ENCODE measurements at places on chromosomes 4 and X. TPM values are rescaled to one million over a fixed set of nuclear protein-coding genes. Genes with fewer than 3 reads are reported as not detected.

DNA sequence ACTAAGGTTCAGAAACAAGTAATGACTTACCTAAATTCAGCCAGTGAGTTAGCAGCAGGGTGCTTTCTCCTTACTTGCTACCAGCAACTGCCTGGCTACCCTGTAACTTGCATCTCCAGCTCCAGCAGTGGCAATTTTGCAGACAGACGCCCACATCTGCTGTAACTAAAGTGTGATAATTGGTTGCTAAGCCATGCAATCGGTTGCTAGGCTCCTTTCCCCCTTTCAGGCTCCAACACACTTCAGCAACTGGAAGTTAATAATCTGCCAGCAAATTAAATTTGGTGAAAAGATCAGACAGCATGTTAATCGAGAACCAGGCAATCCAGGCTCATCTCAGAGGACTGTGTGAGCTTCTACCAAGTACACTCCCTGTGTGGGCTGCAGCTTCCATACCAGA, 24.2 kb upstream of the ARHGEF9 start:
- H3K4me1 ChIP-seq: no peaks in the 10 kb centered on the region
- no peak overlapping the region for H3K27ac ChIP-seq
- DNase-seq: no peak
- H3K4me3 ChIP-seq: no peak overlapping the region
- H3K27me3 ChIP-seq: no peaks in the 10 kb centered on the region

GRCh38 chr4:106264331-106264728, 51.7 kb downstream of the TBCK start:
- no peak for DNase-seq
- no peak overlapping the region for H3K4me3 ChIP-seq
- H3K27me3 ChIP-seq: no peaks in the 10 kb centered on the region

Gene MGARP
- 16.2 TPM for total RNA-seq

- no peak overlapping the region for H3K4me3 ChIP-seq
- no peak for DNase-seq
- H3K27me3 ChIP-seq: peaks cover 28% of the 10 kb centered on the region
- no peak overlapping the region for H3K27ac ChIP-seq
These were observed 1.8 kb downstream of the HS6ST2 start for GRCh38 chrX:132956421-132957210.

DNA sequence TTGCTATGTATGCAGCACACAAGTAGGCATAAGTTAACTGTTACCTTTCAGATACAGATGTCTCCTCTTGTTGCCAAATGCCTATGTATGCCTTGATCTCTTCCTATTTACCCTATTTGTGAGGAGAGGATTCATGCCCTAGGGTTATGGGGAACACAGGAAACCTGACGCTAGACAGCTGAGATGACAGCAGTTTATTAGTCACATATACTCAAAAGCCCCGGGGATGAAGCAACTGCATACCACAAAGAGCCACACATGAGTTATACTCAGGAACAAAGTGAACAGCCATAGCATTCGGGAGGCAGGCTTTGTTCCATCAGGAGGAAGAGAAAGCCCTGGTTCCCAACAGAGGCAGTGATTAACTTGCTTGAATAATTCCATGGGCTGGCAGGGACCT, 1011.7 kb upstream of the PCDH7 start:
- no peaks in the 10 kb centered on the region for H3K4me1 ChIP-seq
- H3K4me3 ChIP-seq: no peak overlapping the region
- no peaks in the 10 kb centered on the region for H3K36me3 ChIP-seq
- no peak overlapping the region for H3K27ac ChIP-seq

Gene ABLIM2
- 0.30 TPM for total RNA-seq
